ENCODE measurements at places on chromosomes 11 and 22.
A peak's percentile ranks its signal among the peaks of the same experiment; 100 is the strongest.

DNA sequence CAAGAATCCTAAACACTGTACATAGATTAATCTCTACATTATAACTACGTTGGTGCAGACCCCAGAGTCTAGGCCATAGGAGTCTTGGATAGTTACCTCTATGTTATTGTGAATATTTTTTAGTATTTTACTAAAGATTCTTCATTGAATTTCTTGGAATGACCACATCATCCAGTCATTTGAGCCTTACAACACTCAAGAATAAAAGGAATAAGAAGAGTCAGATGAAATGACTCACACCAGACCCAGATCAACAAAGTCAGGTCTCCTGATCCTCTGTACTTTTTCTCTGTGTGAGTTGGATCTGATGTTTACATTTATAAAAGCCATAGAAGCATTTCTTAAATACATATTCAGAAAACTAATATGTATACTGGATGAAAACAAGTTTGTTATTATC lies 179.2 kb upstream of the ARHGAP20 start:
- no peak overlapping the region for H3K4me3 ChIP-seq
- DNase-seq: no peak
- H3K36me3 ChIP-seq: no peaks in the 10 kb centered on the region
- no peaks in the 10 kb centered on the region for H3K27me3 ChIP-seq
- no peak overlapping the region for H3K27ac ChIP-seq
- H3K4me1 ChIP-seq: peaks cover 4% of the 10 kb centered on the region

DNA sequence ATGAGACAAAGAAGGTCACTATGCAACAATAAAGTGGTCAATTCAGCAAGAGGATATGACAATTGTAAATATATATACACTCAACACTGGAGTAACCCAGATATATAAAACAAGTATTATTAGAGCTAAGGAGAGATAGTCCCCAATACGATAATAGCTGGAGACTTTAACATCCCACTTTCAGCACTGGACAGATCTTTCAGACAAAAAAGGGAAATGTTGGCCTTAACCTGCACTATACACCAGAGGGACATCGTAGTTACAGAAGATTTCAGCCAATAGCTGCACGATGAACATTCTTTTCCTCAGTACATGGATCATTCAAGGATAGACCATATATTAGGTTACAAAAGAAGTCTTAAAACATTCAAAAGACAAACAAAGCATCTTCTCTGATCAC lies 29.9 kb downstream of the PIWIL3 start:
- no peak overlapping the region for H3K27ac ChIP-seq
- H3K36me3 ChIP-seq: no peaks in the 10 kb centered on the region
- no peaks in the 10 kb centered on the region for H3K4me1 ChIP-seq
- no peak overlapping the region for H3K4me3 ChIP-seq
- no peaks in the 10 kb centered on the region for H3K27me3 ChIP-seq

DNA sequence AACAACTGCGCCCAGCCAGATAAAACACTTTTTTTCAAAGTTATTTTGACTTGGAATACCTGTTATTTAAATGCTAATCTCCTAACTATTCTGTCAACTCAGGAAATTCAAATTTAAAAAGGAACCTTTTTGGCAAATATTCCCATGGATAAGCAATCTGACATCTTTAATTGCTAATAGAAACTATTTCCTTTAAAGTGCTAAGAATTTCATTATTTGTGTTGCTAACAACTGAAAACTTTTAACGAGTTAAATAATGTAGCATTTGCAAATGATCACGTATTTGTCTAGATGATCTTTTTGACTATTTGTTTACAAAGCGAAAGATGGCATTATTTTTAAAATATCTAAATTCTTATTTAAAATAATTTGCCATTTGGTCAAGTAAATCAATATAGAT lies 28.8 kb downstream of the CSTF3 start:
- no peak overlapping the region for H3K27ac ChIP-seq
- no peaks in the 10 kb centered on the region for H3K27me3 ChIP-seq
- H3K4me3 ChIP-seq: no peak overlapping the region
- DNase-seq: no peak

DNA sequence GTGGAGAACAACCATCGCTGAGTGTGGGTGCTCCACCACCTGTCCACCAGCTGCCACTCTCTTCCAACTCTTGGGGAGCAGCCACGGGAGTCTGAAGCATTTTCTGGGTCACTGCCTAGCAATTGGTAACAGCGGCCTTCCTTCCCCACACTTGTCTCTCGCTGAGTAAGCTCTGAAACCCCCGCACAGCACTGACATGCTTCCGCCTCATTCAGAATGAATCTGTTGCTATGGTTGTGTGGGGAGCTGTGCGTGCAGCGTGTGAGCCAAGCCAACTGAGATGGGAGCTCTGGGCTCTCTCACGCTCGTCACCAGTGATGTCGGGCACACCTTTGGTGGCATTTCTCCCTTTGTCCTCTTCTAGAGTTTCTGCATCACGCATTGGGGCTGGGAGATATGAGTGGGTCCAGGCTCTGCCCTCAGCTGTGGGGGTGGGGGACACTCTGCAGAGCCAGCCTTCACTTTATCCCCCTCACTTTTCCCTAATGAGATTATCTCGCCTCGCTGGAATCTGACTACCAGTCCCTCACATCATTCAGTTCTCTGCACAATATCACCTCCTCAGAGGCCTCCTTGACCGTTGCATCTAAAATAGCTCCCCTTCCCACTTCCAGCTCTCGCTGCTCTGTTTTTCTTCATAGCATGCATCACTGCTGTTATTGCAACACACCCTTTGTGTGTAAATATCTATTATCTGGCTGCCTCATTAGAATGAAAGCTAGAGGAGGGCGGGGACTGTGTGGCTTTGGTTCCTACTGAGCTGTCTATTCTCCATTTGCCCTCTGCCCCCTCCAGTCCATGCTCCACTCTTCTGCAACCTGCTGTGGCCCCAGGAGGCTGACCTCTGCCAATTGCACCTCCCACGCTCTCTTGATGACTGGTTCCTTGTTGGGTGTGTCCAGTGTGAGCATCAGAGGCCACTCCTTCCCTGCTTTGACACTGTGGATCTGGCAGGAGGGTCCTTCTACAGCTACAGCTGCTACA lies 569.9 kb upstream of the CADM1 start:
- H3K27ac ChIP-seq: no peak overlapping the region
- H3K36me3 ChIP-seq: no peaks in the 10 kb centered on the region
- no peak overlapping the region for H3K4me3 ChIP-seq
- peaks cover 23% of the 10 kb centered on the region for H3K27me3 ChIP-seq

DNA sequence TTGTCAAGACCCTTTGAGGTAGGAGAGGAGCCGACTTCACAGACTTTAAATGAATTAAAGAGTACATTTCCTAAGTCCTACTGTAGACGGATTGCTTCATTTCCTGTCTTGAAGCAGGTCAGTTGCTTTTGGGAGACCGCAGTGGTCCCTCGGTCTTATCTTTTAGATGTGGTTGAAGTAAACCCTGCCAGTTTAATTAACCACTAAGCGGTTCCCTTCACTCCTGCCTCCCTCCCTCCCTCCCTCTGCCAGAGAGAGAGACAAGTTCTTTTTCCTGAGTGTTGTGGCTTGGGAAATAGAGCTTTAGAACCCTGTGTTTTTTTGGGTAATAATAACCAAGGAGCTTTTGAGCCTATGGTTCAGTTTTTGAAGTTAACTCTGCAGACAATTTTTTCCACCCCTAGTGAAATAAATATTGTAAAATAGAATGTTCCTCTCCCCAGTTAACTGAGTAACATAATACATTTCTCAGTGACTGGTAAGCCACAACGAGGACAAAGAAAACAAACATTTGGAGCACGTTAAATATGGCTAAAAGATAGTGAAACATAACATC lies 147.5 kb downstream of the LDLRAD3 start:
- H3K27me3 ChIP-seq: no peaks in the 10 kb centered on the region
- no peak overlapping the region for H3K27ac ChIP-seq
- peaks cover 3% of the 10 kb centered on the region for H3K4me1 ChIP-seq
- H3K4me3 ChIP-seq: no peak overlapping the region

DNA sequence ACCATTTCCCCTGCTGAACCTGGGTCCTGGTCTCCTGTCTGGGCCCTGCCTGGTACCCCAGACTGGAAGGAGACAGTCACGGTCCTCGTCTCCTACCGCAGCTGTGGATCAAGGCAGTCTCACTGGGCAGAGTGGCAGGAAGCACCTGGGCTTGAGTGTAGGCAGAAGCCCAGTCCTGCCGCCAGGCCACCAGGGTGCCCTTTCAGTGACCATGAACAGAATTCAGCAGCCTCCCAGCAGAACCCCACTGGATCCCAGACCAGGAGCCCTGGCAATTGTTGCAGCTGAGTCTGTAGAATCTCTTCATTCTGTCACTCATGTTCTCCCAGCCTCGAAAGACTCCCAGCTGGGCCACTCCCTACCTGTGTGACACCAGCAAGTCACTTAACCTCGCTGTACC lies 25.5 kb upstream of the CREB3L1 start:
- no peak for DNase-seq
- H3K27me3 ChIP-seq: no peaks in the 10 kb centered on the region
- no peak overlapping the region for H3K27ac ChIP-seq
- no peak overlapping the region for H3K4me3 ChIP-seq
- no peaks in the 10 kb centered on the region for H3K36me3 ChIP-seq

DNA sequence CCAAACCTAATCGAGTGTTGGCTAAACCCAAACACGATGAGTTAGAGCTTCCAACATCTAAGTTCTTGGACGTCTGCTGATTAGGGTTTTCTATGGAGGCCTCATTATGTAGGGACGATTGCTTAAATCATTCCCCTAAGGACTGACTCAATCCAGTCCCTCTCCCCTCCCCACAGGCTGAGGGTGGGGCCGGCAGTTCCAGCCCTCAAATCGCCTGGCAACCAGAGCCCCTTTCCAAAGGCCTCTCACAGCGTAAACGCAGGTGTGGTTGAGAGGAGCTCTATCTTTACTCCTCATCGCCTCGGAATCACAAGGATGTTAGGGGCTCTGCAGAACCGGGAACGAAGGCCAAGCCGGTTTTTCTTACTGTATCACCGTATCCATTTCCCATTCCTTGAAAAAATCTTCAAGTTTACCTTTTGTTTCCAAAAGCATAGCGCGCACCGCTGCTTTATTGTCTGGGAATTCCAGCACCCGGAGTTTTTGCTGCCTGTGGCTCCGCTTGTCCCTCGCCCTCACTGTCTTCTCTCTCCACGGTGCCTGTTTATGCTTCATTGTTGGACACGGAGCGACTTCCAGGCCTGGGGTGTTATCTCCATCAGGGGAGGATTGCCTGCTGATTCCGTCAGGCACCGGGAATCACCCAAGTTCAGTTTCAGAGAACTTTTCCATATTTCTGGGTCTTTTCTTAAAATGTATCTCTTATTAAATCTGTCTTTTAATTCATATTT lies 13.8 kb upstream of the IFITM3 start:
- no peaks in the 10 kb centered on the region for H3K27me3 ChIP-seq
- no peak overlapping the region for H3K4me3 ChIP-seq
- DNase-seq: peak; percentile 79
- H3K36me3 ChIP-seq: no peaks in the 10 kb centered on the region
- peak overlapping the region; percentile 97 for H3K27ac ChIP-seq
- peaks cover 51% of the 10 kb centered on the region for H3K4me1 ChIP-seq

GRCh38 chr11:82004537-82005213 lies 729.0 kb downstream of the FAM181B start:
- DNase-seq: no peak
- H3K27ac ChIP-seq: no peak overlapping the region
- H3K36me3 ChIP-seq: no peaks in the 10 kb centered on the region
- no peak overlapping the region for H3K4me3 ChIP-seq
- H3K27me3 ChIP-seq: no peaks in the 10 kb centered on the region

DNA sequence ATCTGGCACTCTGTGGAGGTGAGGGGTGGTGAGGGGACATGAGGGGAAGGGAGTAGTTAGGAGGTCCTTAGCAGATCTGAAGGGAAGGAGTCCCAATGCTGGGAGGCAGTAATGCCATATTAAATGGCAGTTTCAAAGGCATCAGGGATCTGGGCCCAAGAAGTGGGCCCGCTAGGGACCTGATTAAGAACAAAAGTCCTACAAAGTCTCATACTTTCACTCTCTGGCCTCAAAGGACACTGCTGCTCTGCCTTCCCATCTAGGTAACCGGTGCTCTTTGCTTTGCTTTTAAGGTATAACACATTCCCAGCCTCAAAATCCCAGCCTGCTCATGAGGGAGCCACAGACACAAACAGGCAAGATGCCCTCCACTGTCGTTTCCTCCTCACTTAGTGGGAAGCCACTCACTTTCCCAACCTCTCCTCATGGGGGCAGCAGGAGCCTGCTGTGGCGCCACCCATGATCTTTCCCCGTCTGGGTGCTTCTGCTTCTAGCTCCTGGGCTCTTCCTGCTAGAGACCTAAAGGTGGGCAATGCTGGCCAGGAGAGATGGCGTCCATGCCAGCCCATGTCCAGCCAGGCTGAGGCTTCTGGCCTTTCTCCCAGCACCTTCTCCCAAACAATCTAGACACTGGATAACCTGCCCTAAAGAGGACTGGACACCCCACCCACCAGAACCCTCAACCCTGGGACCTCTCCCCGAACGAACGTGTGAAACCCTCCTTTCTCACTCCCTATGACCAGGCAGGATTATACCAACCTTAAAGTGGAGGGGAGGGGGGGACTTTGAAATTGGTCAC lies 68.3 kb downstream of the PLEKHA7 start:
- H3K27ac ChIP-seq: no peak overlapping the region
- no peaks in the 10 kb centered on the region for H3K4me1 ChIP-seq
- DNase-seq: peak; percentile 33
- no peaks in the 10 kb centered on the region for H3K27me3 ChIP-seq
- no peak overlapping the region for H3K4me3 ChIP-seq

DNA sequence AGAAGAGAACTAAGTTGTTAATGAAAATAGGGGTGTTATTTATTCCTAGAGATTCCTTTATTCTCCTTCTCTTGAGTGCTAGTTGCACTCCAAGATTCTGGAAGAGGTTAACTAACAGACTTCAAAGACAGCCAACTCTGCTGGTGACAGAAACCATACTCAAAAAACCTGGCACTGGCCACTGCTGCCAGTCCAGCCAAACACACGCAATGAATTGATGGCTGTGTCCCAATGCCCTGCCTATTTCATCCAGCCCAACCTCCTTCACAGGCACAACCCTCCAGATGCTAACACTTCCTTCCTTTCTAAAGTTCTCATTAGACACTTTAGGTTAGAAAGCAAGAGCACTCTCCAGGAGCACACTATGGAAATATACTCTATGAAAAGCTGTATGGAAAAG lies 150.8 kb upstream of the C11orf58 start:
- no peaks in the 10 kb centered on the region for H3K4me1 ChIP-seq
- no peaks in the 10 kb centered on the region for H3K27me3 ChIP-seq
- DNase-seq: peak; percentile 19

DNA sequence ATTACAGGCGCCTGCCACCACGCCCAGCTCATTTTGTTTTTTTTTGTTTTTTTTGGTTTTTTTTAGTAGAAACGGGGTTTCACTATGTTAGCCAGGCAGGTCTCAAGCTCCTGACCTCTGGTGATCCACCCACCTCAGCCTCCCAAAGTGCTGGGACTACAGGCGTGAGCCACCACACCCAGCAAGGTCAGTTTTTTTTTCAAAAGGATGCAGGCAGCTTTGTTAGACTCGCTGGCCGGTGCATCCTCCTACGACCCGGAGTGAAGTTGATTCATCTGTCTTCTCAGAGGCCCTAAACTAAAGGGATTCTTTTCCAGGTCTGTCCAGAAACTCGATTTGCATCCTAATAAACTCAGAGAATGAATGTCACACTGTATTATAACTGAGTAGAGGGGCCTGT lies 182.3 kb downstream of the DBX1 start:
- no peaks in the 10 kb centered on the region for H3K4me1 ChIP-seq
- H3K27ac ChIP-seq: no peak overlapping the region
- no peaks in the 10 kb centered on the region for H3K27me3 ChIP-seq
- no peak for DNase-seq
- no peak overlapping the region for H3K4me3 ChIP-seq
- no peaks in the 10 kb centered on the region for H3K36me3 ChIP-seq

- no peak overlapping the region for H3K4me3 ChIP-seq
- no peak overlapping the region for H3K27ac ChIP-seq
- peaks cover 28% of the 10 kb centered on the region for H3K4me1 ChIP-seq
- H3K36me3 ChIP-seq: peaks cover 46% of the 10 kb centered on the region
- H3K27me3 ChIP-seq: peaks cover 16% of the 10 kb centered on the region
- peak; percentile 87 for DNase-seq
These were observed 2.6 kb upstream of the VWCE start for GRCh38 chr11:61297746-61298145.
